ENCODE measurements at places on chromosomes 2 and 18.

DNA sequence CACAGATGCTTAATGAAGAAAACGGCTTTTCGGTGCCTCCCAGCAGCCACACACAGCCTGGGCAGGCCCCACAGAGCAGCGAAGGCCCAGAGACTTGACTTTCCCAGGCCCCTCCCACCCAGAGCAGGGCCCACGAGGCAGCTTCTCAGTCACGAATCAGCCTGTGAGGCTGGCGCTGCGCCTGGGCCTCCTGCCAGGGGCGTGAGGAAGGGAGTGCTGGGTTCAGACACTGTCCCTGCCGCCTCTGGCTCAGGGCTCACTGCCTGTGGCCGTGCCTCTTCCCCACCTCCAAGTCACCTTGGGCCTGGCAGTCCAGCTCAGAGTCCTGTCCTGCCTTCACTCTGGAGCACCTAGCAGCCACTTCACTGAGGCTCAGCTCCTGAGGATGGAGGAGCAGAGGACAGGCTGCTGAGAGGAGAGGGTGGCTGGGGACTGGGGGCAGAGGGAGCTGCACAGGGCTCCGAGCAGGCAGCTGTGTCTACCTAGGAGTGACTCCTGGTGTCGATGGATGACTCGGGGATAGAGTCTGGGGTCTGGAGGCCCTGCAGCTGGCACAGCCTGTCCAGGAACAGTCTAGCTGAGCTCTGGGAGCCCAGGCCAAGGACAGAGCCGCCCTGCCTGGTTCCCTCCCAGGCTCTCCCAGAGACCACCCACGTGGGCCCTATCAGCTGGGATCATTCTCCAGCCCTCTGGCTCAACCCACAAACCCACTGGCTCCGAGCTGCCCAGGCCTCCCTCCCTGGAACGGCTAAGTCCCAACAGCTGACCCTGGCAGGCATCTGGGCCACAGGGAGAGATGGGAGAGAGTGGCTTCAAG lies 36.4 kb upstream of the FOSL2 start:
- DNase-seq: no peak

- DNase-seq: no peak
These were observed 155.3 kb downstream of the TFCP2L1 start for GRCh38 chr2:121129692-121130091.

DNA sequence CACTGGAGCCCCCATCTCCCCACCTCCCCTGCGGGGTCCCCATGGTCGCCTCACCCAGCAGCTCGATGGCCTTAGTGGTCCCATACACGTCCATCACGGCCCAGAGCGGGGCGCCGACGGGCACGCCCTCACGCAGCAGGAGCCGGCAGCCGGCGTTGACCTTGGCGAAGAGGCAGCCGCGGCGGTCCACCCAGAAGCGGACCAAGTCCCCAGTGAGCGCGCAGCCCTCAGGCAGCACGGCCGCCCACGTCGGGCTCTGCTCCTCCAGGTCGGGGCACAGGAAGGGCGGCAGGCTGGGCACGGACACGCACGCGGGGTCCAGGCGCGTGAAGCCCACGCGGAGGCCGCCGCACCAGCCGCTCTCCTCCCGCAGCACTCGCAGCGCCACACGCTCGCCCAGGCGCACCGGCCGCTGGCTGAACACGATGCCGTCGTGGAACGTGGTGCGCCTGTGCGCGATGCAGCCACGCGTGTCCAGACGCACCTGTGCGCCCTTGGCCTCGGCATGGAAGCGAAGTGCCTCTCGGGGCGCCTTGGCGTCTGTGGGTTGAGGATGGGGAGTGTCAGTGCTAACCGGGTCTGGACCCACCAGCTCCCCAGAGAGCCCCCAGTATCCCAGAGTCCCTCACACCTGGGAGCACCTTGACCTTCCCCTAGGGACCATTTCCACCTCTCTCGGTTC lies 4.6 kb downstream of the NEURL3 start:
- no peak for DNase-seq

DNA sequence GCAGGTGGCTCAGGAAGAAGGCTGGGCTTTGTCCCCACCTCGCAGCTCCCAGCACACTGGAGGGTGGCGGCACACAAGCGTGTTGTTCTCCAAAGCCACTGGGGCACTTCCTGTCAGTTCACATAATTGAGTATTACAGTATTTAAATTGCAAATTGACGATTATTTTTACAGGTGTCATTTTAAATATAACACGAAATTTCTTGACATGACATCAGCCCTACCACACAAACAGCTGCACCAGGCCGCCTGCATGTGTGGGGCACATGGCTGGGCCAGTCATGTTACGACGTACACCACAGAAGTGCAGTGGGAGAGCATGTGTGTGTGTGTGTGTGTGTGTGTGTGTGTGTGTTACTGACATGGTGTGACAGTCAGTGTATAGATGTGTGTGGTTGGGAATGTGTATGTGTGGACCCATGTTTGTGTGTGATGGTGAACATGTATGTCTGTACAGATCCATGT lies 155.6 kb downstream of the TTC32 start:
- no peak for DNase-seq

GRCh38 chr2:199431746-199432213 lies 26.0 kb downstream of the SATB2 start:
- DNase-seq: no peak
